HS-5 (cell line): ENCODE measurements at places on chromosomes 2 and 18.

- no peak for DNase-seq
Observed at GRCh38 chr18:58671632-58672564, 633 bp downstream of the MALT1 start.

GRCh38 chr2:144432921-144433320, 87.0 kb downstream of the ZEB2 start:
- DNase-seq = no peak

- DNase-seq = no peak
Observed at GRCh38 chr2:198523710-198524109, 719.3 kb downstream of the PLCL1 start.

DNA sequence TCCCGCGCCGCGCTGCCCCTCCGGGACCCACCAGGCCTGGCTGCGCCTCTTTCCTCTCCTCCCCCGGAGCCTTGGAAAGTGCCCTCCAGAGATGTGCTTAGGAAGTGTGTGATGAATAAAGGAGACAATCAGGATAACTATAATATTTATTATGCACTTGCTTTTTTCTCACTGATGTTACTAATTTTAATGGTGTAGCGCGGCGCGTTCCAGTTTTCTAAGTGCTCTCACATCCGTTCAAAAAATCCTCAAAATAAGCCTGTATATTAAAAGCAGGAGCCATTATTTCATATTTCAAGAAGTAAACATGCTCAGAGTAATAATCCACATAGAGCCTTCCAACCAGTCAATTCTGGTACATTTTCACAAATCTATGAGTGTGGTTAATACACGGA, 941 bp upstream of the MPPE1 start:
- DNase-seq = no peak

DNA sequence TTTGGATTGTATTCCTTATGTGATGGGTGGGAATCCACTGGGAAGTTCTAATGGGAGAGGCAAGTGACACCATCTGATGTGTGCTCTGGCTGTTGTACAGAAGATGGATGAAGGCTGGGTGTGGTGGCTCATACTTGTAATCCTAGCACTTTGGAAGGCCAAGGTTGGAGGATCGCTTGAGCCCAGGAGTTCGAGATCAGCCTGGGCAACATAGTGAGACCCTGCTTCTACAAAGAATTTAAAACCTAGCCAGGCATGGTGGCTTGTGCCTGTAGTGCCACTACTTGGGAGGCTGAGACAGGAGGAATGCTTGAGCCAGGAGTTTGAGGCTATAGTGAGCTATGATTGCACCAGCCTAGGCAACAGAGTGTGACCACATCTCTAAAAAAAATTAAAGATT, 10.6 kb upstream of the MSH6 start:
- DNase-seq = no peak

GRCh38 chr18:49628881-49629795, 67.3 kb downstream of the LIPG start:
- no peak for DNase-seq

- no peak for DNase-seq
Observed at GRCh38 chr2:100281521-100282438, 40.5 kb downstream of the LONRF2 start.

GRCh38 chr18:70194227-70194890, 11.1 kb downstream of the RTTN start:
- no peak for DNase-seq

DNA sequence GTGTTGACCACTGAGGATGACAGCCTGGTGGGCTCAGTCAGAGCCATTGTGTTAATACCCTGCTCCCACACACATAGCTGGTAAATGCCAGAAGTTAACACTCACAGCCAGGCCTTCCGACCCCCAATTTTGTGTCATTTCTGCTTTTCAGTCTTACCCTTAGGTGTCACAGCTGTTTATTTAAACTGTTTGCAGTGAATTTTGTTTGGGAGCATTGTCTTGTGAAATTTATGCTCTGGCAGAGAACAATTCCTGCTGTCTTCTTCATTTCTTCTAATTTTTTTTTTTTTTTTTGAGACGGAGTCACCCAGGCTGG, 8.2 kb downstream of the LPIN1 start:
- no peak for DNase-seq

- no peak for DNase-seq
Observed at GRCh38 chr2:31008561-31009114, 129.6 kb downstream of the GALNT14 start.

GRCh38 chr2:73376681-73377080, 9.0 kb upstream of the ALMS1 start:
- DNase-seq = no peak

DNA sequence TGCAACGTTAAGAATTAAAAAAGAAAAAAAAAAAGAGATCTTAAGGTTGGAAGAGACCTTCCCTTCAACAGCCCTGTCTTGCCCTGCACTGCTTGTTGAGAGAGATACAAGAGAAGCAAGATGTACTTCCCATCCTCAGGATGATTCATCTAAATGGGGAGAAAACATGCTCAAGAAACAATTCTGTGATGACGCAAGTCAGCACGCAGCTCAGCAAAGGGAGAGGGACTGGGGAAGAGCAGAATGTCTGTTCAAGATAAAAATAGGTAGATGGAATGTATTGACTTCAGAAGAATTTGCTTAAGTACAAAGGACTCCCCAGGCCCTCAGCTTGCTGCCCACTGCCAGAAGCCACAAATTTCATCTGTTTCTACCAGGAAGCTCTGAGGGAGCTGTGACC, 198.2 kb upstream of the SPRED2 start:
- DNase-seq = peak; percentile 53

- DNase-seq = no peak
Observed at GRCh38 chr2:116911540-116911939, 903.0 kb upstream of the DDX18 start.

DNA sequence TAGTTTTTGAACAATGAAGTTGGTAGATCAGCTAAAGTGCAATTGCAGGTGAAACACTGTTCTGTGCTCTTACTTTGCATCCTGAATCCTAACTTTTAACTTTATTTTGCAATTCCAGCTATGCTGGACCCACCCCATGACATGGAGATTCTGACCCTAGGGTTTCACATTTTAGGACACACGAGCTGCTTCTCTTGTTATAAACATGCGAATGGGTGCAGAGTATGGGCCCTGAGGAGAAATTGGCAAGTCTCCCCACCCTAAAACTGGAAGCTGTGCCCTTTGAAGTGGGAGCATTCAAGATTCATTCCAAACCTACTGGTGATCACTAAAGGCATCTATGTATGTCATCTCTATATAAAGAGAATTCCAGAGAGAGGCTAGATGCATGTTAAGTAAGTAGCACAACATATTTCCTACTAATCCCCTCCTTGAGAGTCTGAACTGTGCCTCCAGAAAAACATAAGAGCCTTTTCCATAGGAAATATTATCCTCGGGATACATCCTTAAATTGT, 794.3 kb upstream of the ZEB2 start:
- no peak for DNase-seq

DNA sequence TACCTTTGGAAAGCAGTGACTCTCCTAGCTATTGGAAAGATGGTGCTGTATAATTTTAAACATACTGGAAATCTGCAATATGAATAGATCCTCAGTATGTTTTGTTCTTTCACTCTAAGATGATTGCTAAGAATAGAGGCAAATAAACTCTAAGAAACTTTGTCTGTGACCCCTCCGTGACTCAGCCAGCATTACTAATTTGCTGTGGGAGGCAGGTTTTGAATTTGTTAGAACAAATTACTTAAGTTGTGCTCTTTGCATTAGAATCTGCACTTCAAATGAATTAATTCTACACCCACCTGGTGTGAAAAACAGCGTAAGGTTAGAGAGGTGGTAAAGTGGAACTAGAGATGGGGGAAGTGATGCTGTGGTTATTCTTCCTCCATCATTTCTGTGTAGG, 142.2 kb downstream of the RAPGEF4 start:
- no peak for DNase-seq
